ENCODE measurements at places on chromosomes 2 and 18. TPM values are rescaled to one million over a fixed set of nuclear protein-coding genes. Genes with fewer than 3 reads are reported as not detected.

Gene PLEKHH2
- total RNA-seq: 0.40 TPM

Gene SCG2
- not detected for total RNA-seq

Gene RTTN
- total RNA-seq: 33.6 TPM

Gene PSMD1
- total RNA-seq: 221 TPM

Gene CIB4
- total RNA-seq: not detected
